ENCODE measurements at places on chromosomes 5 and 9. TPM values are rescaled to one million over a fixed set of nuclear protein-coding genes. Genes with fewer than 3 reads are reported as not detected.

GRCh38 chr9:61674465-61674864 is 484.6 kb downstream of the SPATA31A7 start:
- no peak for DNase-seq

GRCh38 chr9:113131689-113132151 is 19.1 kb upstream of the SLC31A2 start:
- no peak for DNase-seq

GRCh38 chr5:161442471-161442870 is 104.1 kb downstream of the GABRB2 start:
- no peak for DNase-seq

- DNase-seq: no peak
These were observed 160.7 kb downstream of the PDE4D start for GRCh38 chr5:59732806-59733205.

- DNase-seq: no peak
These were observed 125.1 kb downstream of the TEX10 start for GRCh38 chr9:100227636-100228035.

- DNase-seq: no peak
These were observed 1.6 kb upstream of the SMIM32 start for GRCh38 chr5:136194576-136194975.

- no peak for DNase-seq
These were observed 25.2 kb downstream of the RIGI start for GRCh38 chr9:32500768-32501167.

DNA sequence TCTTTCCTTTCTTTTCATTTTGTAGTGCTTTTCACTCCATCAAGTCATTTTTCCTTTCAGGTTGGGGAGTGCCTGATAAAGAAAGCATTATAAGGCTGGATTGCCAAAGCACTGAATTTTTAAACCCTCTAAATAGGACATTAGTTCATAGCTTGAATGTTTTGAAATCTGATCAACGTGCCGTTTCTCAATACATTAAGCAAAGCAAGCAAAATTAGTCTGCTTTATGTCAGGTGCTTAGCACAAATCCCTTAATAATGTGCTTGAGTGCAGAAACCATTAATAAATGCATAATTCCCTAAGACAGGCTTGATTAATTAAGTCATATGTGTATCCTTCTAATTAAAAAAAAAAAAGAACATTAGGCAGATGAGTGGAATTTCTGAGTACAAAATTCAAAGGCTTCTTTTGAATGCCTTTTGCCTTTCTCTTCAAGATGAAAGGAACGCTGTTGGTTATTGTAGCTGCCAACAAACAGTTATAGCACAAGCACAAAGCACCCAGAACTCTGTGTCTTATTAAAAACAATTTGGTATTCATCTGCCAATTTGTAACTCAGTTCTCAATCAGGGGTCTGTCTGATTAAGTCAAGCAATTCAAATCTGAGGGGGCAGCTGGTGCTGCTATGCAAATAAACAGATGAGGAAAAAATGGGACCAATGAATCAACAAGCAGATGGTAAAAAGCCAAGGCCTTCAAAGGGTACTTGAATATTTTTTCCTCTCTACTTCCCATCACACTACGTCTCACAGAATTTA is 233.7 kb downstream of the TLE1 start:
- no peak for DNase-seq

DNA sequence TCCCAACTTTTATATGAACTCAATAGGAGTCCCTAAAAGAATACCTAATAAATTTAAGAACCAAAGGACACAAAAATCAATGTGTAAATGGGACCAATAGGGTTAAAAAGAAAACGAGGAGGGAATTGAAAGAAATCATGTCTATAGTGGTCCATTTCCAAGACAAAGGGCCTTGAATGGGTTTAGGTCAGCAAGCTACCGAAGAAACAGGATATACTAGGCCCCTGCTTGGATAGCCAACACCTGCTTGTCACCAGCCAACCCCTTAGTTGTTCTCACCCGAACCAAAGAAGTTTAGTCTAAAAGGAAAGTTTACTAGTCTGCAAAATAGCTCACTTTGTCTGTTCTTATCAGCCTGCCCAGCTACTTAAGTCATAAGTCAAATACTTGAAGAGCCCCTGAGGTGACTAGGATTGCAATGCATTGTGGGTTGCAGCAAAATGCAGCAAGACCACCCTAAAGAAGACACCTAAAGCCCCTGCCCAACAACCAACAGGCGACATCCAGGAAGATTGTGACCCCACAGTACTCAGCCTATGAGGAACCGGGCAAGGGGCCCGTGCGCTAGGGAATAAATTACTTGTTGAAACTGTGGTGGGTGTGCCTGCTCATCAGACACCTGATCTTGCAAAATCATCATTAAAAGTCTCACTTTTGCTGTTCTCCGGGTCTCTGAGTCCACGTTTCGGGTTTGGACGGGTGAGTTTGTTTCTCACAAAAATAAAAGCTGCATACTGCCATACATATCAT is 183.9 kb upstream of the PPP1R26 start:
- no peak for DNase-seq

GRCh38 chr9:131733541-131734061 is 6.3 kb downstream of the RAPGEF1 start:
- DNase-seq: no peak

DNA sequence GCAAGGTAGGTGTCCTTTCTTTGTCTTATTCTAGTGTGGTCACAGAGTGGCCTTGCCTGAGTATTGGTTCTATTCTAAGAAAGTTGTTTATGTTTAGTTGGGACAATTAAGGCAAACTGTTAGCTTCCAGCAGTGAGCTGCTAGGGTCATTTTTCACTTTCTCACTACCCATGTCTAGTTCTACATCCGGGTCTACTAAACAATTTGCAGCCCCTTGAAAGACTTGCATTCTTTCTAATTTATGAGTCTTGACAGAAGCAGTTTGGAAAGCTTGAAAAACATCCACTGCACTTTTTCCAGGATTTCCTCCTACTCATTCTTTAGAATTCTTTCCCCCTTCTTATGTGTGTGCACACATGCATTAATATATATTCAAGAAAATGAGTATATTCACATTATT is 892.2 kb upstream of the ACO1 start:
- DNase-seq: no peak

- DNase-seq: no peak
These were observed 157.2 kb downstream of the EFNA5 start for GRCh38 chr5:107513337-107514085.

DNA sequence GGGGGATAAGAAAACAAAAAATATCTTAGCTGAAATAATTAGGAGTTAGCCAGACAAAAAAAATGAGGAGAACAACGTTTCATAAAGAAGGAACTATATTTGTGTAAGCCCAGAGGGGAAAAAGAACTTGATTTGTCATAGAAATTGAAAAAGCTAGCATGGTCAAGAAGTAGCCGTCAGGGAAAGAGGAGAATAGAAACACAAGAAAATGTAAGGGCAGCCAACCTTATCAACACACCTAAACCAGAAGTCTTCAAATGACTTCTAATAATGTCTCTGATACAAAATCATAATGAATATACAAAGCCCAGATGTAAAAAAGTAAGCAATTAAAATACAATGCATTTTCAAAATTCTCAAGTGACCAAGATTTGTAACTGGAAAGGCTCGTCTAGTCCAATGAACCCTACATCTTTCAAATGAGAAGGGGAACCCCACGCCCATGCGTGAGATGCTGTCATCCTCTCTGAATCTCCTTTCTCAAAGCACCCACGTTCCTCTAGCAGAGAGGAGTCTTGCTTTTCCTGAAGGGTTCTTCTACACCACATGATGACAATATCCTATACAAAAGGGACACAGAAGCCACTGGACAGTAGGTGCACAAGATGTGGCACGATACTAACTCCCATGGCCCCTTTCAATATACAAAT is 103.7 kb downstream of the ARL15 start:
- no peak for DNase-seq

DNA sequence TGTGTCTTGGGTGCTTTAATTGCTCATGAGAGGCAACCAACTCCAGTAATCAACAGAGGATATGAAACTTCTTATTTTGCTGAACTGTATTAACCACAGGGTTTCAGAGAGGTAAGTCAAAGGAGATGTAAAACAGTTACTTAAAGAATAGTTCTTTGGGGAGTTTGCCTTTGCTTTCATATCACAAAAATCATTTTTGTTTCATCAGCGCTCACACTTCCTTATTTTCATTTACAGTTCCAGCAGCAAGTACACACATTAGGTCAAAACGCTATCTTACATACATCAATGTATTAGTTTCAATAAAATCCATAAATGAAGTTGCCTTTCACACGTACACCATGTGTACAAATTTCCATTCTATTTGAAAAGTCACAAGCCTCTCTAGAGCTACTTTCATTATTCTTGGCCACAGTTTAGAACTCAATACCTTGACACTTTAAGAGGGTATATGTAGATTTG is 50.1 kb downstream of the ST8SIA4 start:
- DNase-seq: no peak

DNA sequence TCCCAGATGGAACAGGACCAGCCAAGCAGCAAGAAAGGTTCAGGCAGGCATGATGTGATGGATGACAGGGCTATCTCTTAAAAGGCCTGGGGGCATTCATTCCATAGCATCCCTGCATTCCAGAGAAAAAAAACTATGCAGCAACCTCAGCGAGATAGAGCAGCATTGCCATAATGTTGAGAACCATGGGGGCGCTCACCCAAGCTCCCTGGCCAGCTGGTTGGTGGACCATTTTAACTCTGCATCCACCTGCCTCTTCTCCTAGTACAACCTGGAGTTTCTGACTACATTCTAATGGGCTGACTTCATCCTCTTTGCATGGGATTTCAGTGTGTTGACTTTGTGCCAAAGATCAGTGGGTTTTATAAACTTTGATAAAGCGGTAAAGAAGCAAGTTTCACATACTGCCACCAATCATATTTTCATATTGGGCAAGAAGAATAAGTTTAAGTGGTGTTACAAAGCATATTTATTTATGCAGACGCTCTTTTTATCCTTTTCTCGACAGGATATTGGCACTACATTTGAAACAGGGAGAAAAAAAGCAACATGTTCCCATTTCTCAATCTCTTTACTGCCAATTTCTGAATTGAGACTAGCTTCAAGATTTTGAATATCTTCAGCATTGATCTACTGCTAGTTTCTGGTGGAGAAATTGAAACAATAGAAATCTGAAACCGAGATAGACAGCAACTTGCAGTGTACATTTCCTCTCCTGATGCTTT is 378.3 kb upstream of the WWC1 start:
- no peak for DNase-seq

DNA sequence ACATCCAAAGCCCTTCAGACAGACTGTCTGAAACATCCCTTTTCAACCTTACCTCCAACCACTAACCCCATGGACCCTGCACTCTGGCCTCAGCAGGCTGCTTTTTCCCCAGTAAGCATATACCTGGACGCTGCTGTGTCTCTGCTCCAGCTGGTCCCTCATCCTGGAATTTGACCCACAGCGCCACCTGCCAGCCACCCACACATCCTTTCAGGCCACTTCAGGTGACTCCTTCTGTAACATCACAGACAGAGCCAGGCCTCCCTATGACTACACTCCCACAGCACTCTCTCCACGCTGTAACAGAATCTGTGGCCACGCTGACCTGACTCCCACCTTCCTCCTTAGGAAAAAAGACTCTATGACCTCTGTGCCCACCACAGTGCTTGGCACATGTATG is 3.4 kb downstream of the MGAT1 start:
- no peak for DNase-seq

DNA sequence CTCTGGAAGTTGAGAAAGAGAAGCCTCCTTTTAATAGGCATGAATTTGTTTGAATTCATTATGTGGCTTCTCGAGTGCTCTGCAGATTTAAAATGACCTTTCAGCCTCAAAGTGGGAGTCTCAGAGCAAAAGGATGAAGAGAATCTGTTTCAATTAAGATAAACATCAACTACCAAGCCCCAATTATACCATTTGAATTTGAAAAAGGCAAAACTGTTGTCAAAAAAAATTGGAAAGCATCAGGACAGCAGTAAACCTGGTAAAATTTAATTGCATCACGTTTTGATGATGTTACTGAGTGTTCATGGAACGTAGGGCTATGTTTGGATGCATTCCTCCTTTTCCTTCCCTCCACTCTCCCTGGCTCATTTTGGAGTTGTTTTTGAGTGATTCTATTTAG is 637.2 kb downstream of the PDE4D start:
- DNase-seq: no peak

GRCh38 chr9:130688072-130688471 is 5.5 kb upstream of the EXOSC2 start:
- DNase-seq: no peak

DNA sequence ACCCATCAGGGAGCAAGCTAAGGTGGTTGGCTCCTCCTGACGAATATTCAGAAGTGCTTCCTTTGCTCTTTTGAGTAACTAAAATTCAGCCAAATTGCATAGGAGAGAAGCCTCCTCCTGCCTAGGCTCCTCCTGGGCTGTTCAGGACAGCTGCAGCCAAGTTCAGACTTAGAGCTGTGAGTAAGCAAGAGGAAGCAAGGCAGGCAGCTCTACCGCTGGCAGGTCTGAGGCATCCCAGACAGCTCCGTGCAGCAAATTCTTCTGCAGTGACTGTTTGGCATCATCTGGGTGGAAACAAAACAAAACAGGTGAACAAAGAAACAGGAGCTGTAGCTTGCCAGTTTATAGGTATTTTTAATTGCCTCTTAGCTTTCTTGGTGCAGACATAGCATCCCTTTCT is 421.0 kb downstream of the GADD45G start:
- no peak for DNase-seq

DNA sequence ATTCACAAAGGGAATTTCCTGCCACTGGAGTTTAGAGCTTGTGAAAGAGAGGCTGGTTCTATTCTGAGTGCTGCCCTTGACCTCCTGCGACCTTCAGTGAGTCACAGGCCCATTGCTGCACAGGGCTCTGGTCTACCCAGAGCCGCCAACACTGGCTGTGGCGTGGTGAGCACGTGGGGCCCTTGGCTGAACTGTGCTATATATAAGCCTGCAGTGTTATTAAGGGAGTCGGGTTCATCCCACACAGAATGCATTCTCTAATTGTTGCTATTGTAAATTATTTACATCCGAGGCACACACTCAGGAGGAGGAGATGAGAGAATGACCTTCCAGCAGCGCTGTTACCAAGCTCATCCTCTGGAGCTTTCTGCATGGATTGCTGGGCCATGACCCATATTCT is 47.1 kb downstream of the BRINP1 start:
- DNase-seq: no peak

GRCh38 chr5:24163091-24163490 is 481.7 kb downstream of the CDH10 start:
- no peak for DNase-seq

- no peak for DNase-seq
These were observed 401.9 kb upstream of the PDE4D start for GRCh38 chr5:60295423-60295822.

The CKS2 gene
- 3.5 TPM for total RNA-seq

The ECPAS gene
- 150 TPM for total RNA-seq

The MLANA gene
- total RNA-seq: not detected

The SPINK1 gene
- total RNA-seq: not detected

The SLCO6A1 gene
- not detected for total RNA-seq

The ESM1 gene
- total RNA-seq: not detected

The IRX4 gene
- total RNA-seq: not detected

Data from tibial nerve (tissue), 4 donors.